ENCODE measurements at places on chromosomes 4 and X.

DNA sequence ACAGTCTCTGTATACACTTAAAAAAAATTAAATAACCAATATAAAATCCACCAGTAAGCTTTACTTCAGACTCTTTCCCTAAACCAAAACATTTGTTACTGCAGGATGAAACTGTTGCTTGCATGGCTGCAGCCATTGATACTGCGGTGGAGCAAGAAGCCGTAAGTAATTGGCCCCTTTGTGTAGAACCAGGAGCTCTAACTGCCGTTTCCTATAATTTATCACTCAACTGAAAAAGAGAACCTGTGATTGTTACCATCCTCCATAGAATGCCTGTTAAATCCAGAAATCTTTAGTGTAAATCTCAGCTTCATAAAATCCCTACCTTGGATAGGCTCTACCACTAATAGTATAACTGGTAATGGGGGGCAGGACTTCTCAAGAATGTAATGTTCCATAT lies 62.6 kb downstream of the KIF4A start:
- DNase-seq: no peak

DNA sequence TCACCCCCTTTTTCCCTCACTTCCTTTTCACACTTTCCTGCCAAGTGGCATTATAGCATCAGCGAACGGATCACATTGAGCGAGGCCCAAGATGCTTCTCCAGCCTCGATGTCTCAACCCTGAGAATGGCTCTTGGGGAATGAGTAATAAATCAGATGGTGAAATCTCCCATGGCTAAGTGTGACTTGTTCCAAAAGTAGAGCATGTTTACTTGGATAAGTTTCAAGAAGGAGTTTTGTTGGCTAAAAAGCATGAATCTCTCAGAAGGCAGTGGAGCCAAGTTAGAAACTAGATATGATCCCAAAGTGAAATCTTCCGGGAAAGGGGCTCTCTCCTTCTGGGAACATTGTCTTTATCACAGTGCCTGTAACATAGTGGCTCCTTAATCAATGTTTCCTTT lies 316.3 kb downstream of the CAMK2D start:
- no peak for DNase-seq

DNA sequence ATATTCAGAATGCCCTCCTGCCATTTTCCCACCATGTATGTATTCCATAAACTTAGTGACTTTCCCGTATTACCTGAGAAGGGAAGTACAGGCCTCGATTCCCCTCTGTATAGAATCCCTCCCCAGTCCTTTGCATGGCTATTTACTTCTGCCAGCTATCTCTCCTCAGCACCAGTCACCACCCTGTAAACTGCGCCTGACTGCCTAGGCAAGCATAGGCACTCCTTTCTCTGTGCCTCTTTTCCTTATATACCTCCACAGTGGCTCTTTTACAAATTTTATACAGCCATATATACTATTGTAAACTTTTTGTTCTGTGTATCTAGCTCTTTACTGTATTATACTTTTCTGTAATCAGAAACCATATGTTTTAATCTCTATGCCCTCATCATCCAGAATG lies 130.9 kb upstream of the TET2 start:
- DNase-seq: no peak

DNA sequence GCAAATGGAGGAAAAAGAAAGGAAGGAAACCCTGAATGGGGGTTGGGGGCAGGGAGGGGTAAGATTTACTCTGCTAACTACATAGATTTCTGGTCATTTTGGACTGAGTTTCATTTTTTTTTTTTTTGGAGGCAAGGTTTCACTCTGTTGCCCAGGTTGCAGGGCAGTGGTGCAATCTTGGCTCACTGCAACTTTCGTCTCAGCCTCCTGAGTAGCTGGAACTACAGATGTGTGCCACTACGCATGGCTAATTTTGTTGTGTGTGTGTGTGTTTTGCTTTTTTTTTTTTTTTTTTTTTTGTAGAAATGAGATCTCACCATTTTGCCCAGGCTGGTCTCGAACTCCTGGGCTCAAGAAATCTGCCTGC lies 223.5 kb downstream of the APBB2 start:
- DNase-seq: no peak

DNA sequence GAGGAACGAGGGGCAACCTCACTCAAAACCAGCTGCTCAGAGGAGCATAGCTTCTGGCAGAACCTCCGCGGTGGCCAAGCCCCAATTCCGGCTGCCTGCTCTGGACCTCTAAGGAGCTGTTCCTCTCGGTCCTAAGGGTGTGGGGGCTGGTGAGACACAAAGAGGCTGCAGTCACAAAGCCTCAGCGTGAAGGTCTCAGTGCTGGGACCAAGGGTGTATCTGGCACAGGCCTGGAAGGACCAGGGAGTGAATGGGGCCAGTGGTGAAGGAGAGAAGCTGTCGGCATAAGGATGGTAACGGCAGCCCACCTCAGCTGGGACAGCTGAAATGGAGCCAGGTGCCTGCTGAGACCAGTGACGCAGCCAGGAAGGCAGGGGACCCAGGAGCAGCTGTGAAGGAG lies 5.3 kb downstream of the PDE6B start:
- no peak for DNase-seq

GRCh38 chrX:48794911-48795515 lies 6.9 kb upstream of the HDAC6 start:
- DNase-seq: no peak

GRCh38 chr4:137474711-137475301 lies 57.5 kb downstream of the PCDH18 start:
- DNase-seq: no peak

- no peak for DNase-seq
Observed at GRCh38 chrX:151984328-151984727, 9.9 kb upstream of the GABRE start.

DNA sequence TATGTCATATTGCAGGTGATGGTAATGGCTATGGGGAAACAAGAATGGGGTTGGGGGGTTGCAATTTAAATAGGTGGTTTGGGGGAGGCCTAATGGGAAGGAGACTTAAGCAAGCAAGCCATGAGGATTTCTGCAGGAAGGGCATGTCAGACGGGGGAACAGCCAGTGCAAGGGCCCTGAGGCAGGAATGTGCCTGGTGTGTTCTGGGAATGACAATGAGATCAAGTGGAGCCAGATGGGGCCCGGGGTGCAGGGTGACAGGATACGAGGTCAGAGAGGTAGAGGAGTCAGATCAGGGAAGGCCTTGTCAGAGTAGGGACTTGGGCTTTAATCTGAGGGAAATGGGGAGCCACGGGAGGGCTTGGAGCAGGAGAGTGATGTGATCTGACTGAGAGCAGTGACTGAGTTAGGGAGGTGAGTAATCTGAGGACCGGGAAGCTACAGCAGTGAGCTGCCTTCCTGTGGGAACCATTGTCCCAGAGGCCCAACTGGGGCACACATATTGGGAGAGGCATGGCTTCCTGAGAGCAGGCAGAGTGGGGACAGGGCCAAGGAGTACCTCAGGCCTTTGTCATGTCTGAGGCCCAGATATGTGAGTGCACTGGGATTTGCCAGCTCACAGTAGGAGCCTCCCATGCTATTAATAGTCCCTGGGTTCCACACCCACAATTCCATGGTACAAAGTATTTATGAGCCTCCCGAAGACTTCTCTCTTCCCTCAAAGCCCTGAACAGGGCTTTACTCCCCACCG lies 139.8 kb downstream of the BCOR start:
- DNase-seq: no peak

- no peak for DNase-seq
Observed at GRCh38 chrX:155094468-155095061, 23.3 kb downstream of the BRCC3 start.

- peak; percentile 59 for DNase-seq
Observed at GRCh38 chr4:54586320-54586955, 71.3 kb upstream of the KIT start.

DNA sequence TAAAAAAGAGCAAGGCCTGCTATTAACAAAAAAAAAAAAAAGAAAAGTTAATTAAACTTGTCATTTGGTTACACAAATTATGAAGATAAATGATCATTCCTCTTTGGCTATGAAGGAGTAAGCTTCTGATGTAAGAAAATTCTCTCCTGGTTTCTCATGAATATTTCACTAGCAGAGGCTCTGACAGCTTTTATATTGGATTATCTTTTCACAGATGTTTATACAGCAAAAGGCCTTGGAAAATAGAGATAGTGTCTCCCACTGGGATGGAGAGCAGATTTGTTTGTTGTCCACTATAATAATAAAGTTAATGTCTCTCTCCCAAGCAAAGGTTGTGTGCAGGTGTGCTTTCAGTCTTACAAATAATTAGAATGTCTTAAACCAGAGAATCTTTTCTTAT lies 40.7 kb upstream of the PDGFC start:
- no peak for DNase-seq

Measured in NCI-H774 (cell line).